ENCODE measurements at places on chromosomes 6 and 20. TPM values are rescaled to one million over a fixed set of nuclear protein-coding genes. Genes with fewer than 3 reads are reported as not detected.
A peak's percentile ranks its signal among the peaks of the same experiment; 100 is the strongest.

Gene DNAH8
- total RNA-seq = 0.13 TPM

Gene AKAP12
- 142 TPM for total RNA-seq

Gene FYN
- 173 TPM for total RNA-seq

Gene COX4I2
- 8.3 TPM for total RNA-seq

Gene TCF21
- 0.80 TPM for total RNA-seq

Gene CRIP3
- total RNA-seq = 3.8 TPM

DNA sequence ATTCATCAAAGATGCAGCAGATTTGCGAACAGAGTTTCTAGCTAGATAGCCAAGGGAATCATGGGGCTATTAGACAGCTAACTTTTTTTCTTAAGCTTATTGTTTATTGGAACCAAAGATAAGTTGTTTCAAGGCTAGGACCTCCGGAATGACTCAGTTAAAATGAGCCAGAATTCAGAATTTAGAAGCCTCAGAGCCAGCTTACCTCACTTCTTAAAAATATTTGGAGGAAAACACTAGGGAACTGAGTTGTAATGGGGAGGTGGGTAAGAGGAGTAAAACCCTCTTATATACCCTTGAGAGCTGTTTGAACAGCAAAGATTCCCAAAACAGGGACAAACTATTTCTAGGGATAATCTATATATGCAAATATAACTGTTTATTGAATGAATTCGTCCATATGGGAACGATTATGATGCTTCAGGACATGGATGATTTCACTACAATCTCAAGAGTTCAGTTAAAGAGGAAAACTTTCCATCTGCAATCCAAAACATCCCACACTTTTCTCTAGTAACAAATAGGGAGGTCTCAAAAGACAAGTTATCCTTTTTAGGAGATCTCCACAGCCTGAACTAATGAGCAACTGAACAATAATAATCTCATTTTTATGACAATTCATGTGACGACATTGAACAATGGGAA lies 12.6 kb upstream of the CARMIL1 start:
- DNase-seq = no peak

DNA sequence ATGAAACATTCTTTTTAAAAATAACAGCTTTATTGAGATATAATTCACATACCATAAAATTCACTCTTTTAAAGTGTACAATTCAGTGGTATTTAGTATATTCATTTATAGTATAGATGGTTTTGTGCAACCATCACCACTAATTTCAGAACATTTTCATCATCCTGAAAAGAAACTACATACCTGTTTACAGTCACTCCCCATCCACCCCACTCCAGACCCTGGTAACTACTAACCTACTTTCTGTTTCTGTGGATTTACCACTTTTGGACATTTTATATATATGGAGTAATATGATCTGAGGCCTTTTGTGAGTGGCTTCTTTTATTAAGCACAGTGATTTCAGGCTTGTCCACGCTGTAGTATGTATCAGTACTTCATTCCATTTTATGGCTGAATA lies 2.5 kb upstream of the TMEM217 start:
- no peak for DNase-seq

- no peak for DNase-seq
These were observed 155.0 kb downstream of the TMEM200A start for GRCh38 chr6:130520801-130521200.

DNA sequence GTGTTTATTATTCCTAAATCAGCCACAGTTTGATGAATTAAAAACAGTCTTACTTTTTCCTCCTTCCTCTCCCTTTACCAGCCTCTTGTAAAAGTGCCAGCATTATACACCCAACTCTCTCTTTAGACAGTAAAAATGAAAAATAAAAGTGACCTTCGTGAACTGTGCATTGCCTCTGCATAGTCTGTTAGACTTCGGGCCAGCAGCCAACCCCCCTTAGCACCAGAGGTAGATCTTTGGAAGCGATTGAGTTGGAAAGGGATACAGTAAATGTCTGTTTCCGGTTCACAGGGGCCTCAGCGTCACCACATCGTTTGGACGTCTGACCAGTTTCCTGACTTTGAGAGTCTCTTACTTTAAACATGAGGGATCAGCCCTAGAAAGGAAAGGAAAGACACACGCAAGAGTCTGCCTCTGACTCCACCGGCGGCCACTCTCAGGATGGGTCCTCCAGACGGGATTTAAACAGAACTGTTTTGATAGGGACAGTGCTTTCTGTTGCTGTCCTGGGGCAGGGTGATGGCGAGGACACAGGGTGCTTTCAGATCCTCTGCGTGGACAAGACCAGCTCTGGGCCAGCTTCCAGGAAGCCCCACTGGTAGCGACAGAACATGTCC lies 206.6 kb upstream of the PREP start:
- DNase-seq = no peak

GRCh38 chr6:166603043-166603690 lies 16.7 kb upstream of the RAMACL start:
- peak; percentile 38 for DNase-seq

DNA sequence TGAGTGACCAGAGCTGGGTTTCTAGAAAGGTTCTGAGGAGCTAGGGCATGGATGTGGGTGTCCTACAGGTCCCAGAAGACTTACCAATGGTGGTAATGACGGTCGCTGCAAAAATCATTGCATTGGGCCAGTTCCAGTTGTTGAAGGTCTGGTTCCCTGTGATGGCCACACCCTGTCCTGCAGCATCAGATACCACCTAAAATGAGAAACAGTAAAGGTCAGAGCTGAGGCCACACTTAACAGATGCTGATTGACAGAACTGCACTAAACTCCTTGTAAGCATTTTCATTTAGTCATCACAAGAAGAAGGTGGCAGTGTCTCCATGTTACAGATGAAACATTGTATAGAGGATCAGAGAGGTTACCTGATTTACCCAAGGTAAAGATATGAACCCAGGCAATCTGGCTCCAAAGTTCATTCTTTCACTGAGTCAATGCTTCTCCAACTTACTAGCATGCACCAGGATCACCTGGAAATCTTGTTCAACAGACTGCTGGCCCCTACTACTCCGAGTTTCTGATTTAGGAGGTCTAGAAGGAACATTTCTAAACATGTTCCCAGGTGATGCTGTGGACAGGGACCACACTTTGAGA lies 33.4 kb downstream of the KCNK5 start:
- DNase-seq = no peak

GRCh38 chr6:118748311-118749062 lies 97.1 kb upstream of the CEP85L start:
- no peak for DNase-seq

- DNase-seq = no peak
These were observed 45.2 kb downstream of the PLCG1 start for GRCh38 chr20:41182296-41183212.

- DNase-seq = no peak
These were observed 87.8 kb downstream of the DCDC2 start for GRCh38 chr6:24270011-24270410.

- no peak for DNase-seq
These were observed 134.4 kb downstream of the OR2B2 start for GRCh38 chr6:27777614-27778355.

- DNase-seq = no peak
These were observed 137.7 kb upstream of the ARMC2 start for GRCh38 chr6:108710551-108710950.

DNA sequence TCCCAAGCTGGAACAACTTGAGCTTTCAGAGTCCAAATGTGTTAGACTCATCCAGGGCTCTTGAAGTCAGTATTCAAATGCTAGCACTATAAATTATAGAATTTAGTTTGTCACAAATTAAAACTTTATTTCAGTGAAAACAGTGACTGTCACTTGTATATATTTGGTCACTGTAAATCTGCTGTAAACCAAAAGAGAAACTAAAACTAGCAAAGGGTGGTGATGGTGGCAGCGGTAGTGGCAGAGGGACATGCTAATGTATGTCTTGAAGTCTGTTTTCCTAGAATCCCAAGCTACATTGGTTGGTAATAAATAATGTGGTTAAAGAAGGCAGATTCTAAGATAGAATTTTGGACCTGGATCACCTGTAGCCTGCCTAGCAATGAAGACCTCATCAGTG lies 140.4 kb upstream of the CENPW start:
- no peak for DNase-seq

- no peak for DNase-seq
These were observed 180.5 kb downstream of the SLC16A10 start for GRCh38 chr6:111267764-111268333.

GRCh38 chr6:127963495-127963894 lies 62.6 kb upstream of the THEMIS start:
- DNase-seq = no peak

- DNase-seq = peak; percentile 49
These were observed 180.4 kb downstream of the DLL1 start for GRCh38 chr6:170110201-170111140.

GRCh38 chr6:149963212-149963461 lies 606 bp upstream of the ULBP1 start:
- DNase-seq = no peak

DNA sequence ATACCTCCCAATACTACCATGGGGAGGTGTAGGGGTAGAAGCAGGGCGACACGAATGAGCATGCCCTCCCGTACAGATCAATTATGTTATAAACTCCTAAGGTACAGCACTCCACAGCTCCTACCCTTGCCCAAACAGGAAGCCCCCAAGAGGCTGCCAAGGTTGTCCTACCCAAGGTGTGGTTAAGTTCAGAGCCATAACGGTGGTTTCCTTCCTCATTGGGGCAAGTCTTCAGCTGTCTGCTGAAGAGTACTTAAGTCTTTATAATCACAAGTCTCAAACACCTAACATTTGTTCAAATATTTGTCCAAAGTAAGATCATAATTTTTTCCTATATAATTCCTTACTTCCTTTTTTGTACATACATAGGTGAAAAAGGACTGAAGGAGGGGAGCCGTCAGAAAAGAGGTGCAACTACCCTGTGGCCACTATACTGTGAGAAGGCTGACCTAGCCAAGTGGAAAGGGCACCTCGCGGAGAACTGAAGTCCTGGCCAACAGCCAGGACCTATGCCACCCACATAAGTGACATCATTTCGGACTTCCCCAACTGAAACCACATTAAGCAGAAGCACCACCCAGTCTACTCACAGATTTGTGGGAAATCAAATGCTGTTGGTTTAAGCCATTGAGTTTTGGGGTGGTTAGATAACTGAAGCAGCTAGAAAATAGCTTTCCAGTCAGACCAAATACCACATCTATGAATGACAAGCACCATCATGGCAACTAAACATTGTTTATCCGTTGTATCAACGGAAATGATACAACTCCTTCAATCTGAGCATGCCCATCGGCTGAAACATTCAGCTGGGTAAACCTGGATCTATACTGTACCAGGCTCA lies 2.9 kb upstream of the RAB22A start:
- no peak for DNase-seq

DNA sequence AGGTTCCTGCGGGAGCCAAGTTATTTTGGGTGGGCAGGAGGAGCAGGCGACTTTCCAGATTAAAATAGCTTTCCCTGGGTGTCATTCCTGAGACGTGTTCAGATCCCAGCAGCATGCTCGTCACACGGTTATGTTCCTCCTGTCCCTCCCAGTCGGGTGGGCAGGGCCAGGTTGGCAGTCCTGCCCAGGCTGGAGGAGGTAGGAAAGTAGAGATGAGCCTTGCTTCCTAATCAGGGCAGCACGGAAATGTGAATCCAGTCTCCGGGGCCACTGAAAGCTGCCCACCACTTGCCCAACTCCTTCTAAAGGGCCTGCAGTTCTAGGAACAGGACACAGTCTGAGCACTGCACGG lies 137.0 kb downstream of the MRPL14 start:
- DNase-seq = no peak

DNA sequence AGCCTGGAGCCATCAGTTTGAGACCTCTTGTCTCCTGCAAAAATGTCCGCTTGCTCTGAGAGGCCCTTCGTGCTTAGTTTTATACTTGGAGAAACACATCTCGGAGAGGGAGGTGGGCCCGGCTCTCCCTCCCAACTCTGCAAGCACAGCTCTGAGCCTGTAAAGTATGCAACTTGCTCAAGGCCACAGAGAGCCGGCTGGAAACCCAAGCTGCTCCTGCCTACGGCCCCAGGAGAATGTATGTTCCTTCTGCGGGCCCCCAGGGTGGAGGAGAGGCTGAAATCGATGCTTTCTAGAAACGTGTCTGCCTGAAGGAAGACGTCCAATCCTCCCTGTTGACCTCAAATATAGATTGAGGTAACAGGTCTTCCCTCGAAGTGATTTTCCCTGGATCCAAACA lies 205.4 kb downstream of the PREX1 start:
- no peak for DNase-seq

GRCh38 chr6:86724695-86725094 lies 212.6 kb upstream of the HTR1E start:
- DNase-seq = no peak
